Amniotic stem cell (primary cell): ENCODE measurements at places on chromosomes 13 and 19.

DNA sequence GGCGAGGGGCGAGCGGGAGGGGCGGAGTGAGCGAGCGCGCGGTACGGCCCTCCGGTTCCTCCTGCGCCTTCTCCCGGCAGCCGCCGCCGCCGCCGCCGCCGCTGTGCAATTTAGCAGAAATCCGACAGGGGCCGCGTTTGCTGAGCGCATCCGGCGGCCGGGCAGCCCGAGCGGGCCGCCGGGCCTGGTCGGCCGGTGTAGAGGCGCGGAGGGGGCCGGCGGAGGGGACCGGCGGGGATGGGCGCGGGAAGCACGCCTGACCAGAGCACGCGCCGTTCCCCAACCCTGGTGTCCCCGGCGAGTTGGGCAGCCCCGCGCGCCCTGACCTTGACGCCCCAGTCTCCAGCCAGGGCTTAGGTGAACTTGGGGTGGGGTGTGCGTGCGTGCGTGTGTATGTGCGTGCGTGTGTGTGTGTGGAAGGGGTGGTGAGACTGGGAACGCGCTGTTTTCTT is 144.5 kb upstream of the ZNF536 start:
- DNase-seq: peak; percentile 47

DNA sequence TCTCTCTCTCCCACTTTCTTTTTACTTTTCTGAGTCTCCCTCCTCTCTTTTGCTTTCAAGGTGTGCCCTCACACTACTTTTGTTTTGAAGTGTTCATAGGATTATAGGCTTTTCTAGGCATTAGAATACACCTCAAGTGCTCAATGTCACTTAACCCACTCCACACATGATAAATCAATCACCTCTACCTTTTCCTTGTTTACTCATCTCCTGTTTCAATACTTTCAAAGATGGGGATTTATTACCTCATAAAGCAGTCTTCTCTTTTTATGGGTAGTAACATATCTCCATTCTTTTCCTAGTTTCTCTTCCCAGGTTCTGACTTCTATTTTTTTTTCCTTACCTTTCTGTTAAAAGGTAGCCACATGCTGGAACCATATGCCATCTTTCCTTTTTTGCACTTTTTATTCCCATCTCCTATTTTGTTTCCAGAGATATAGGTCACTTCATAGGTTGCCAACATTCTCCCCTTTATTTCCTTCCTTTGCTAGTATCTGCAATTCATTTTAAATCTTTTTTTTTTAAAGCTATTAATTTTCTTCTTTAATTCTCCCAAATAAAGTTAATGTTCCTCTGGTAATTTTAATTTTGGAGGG is 137.6 kb upstream of the SLC10A2 start:
- no peak for DNase-seq

DNA sequence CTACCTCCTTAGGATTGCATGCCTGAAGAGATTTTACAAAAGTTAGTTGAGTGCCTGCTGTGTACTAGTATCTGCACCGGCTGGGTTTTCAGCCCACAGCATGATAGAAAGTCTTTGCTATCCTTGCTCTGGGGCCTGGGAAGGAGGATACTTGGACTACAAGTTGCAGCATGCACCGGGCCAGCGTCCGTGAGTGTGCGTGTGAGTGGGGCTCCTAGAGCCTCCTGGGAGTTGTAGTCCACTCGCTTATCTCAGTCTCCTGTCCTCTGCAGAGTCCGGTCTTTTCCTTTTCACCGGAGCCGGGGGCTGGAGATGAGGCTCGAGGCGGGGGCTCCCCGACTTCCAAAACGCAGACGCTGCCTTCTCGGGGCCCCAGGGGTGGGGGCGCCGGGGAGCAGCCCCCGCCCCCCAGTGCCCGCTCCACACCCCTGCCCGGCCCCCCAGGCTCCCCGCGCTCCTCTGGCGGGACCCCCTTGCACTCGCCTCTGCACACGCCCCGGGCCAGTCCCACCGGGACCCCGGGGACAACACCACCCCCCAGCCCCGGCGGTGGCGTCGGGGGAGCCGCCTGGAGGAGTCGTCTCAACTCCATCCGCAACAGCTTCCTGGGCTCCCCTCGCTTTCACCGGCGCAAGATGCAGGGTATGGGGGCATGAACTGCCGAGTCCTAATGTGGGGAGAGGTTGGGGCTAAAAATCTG is 20.6 kb downstream of the BRSK1 start:
- DNase-seq: no peak

- no peak for DNase-seq
Measured at GRCh38 chr19:6828698-6829633, 56.5 kb downstream of the VAV1 start.

DNA sequence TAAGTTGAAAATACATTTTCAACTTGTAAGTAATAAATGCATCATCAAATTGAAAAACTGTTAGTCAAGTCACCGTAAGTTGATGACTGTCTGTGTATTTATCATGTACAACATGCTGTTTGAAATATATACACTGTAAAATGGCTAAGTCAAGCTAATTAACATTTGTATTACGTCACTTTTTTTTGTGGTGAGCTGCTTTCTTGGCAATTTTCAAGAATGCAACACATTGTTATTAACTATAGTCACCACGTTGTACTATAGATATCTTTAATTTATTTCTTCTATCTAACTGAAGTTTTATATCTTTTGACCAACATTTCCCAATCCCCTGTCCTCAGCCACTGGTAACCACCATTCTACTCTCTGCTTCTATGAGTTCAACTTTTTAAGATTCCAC is 57.0 kb downstream of the RBM26 start:
- DNase-seq: no peak

- DNase-seq: no peak
Measured at GRCh38 chr13:103908911-103909310, 842.7 kb upstream of the SLC10A2 start.

GRCh38 chr19:45693106-45693788 is 781 bp downstream of the QPCTL start:
- DNase-seq: peak; percentile 30

DNA sequence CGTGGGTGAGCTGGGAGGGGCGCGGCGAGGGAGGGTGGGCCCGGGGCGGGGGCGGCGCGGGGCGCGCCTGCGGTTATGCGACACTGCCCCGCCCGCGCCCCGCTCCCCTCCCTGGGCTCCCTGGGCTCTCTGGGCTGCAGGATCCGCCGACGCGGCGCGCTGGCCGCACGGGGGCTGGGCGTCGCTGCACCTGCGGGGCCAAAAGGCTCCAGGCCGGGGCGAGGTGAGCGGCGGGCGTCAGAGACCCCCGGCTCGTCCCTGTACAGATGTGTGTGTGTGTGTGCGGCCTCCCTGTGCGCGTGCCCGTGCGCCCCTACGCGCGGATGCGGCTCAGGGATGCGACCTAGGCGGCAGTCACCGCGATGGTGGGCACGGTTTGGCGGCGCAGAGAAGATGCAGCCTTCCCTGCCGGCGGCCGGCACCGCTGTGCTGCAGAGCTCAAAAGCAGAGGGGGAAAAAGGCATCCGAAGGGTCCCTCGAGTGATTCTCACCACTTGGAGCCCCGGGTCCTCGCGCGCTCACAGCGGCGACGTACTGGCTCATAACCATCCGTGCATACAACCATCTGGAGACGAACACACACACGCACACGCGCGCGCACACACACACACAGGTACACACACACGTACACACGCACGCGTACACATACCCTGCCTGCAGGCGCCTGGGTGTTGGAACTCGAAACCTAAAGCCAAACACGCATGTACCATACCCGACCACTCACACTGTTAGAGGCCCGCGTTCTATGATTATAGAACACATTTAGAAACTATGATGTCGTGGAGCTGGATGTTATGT is 709 bp downstream of the ATP8A2 start:
- DNase-seq: no peak

- DNase-seq: no peak
Measured at GRCh38 chr19:28948026-28948425, 264.9 kb downstream of the UQCRFS1 start.

DNA sequence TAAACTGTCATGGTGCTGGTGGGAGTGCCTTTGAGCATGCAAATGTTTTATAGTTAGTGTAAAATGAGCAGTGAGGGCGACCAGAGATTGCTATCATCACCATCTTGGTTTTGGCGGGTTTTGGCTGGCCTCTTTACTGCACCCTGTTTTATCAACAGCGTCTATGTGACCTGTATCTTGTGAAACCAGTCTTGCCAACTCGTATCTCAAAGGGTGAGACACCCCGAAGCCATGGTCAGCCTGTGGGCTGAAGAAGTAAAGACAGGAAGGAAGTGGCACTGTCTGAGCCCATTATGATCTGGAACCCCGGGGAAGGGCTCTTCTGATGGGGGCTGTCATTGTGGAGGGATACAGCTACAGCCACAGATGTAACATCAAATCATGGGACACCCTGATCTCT is 81.5 kb upstream of the FAM216B start:
- DNase-seq: no peak

GRCh38 chr19:49677231-49677900 is at the start of gene PRMT1:
Gene PRMT1, plus strand, starts transcription at chr19:49677271. Its CDS starts 10 bp downstream, at chr19:49677281.
- no peak for DNase-seq

DNA sequence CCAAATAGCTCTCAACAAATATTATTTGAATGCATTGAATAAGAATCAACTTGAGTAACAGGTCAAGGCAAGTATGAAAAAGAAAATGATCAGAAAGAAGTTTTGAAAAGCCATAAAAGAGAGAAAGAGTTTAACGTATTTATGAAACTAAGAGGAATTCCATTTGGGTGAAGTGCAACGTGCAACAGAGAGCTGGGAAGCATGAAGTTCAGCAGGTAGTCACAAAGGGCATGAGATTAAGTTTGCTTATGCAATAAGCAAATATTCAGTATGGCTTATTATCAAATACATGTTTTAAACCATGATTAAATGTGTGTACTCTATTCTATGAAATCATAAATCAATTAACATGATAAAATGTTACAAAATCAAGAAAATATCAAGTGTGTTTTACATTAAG is 62.7 kb upstream of the PCDH17 start:
- no peak for DNase-seq

DNA sequence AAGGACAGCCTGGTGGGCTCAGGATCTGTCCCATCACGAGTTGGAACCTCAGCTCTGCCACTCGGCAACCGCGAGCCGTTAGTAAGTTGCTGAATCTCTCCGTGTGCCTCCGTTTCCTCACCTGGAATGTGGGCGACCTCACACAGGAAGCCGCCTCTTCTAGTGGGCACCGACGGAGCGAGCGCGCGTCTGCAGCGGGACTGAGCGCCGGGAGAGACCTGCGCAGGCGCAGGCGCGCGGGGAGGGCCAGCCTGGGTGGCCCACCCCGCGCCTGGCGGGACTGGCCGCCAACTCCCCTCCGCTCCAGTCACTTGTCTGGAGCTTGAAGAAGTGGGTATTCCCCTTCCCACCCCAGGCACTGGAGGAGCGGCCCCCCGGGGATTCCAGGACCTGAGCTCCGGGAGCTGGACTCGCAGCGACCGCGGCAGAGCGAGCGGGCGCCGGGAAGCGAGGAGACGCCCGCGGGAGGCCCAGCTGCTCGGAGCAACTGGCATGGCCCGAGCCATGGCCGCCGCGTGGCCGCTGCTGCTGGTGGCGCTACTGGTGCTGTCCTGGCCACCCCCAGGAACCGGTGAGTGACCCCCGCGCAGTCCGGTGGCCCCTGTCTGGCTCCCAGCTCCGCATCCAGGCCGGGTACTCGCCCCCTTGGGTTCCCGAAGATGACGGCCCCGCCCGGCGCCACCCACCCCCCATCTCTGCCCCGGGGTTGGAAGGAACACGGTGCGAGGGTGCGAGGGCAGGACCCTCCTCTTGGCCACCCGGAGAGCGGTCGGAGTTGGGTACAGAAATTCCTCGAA is at the start of gene PVR:
Gene PVR (plus strand): TSS at position 306 of the 797 bp plus-strand sequence. CDS start 187 bp downstream, at position 493.
- peak; percentile 54 for DNase-seq

GRCh38 chr13:79307866-79308298 is 98.2 kb downstream of the RBM26 start:
- no peak for DNase-seq

GRCh38 chr13:98097749-98098148 is 45.1 kb upstream of the FARP1 start:
- DNase-seq: no peak

DNA sequence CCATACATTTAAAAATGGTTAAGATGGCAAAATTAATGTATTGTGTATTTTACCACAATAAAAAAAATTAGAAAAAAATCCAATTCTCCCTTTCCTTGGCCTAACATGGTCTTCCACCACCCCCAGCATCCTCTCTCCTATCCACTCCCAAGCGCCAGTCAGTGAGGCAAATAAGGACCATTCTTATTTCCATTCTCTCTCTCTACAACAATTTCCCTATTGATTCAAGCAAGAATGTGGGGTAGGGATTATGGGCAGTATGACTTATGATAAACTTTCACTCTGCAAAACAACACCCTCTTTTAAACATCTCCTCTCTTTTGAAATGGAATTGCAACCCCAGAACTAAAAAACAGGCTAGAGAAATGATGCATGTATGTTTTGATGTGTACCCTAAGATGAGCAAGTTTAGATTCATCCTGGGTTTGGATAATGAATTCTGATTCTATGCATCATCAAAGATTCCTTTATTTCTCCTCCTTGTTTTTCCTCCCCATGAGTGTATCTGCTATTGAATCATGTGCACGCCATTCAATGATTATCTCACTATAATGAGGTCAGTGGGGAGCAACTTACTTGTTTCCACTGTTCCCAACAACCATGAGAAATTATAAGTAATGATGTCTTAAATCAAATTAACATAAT is 3.5 kb downstream of the STARD13 start:
- peak; percentile 47 for DNase-seq

DNA sequence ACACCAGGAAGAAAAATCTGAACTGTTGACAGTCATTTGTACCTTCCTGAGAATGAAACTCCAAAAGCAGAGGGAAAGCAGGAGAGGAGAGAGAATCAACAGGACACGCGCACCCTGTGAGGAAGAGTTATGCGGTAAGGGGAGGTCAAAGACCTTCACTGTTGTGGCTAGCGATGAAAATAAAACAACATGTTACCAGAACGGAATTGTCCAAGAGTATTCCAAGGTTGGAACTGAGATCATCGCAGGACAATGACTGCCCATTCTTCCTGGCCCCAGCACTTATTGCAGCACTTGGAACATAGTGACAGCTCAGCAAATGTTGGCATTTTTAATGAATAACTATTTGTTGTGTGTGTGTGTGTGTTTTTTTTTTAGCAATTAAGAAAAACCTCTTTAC is 176.0 kb upstream of the TSC22D1 start:
- DNase-seq: no peak

DNA sequence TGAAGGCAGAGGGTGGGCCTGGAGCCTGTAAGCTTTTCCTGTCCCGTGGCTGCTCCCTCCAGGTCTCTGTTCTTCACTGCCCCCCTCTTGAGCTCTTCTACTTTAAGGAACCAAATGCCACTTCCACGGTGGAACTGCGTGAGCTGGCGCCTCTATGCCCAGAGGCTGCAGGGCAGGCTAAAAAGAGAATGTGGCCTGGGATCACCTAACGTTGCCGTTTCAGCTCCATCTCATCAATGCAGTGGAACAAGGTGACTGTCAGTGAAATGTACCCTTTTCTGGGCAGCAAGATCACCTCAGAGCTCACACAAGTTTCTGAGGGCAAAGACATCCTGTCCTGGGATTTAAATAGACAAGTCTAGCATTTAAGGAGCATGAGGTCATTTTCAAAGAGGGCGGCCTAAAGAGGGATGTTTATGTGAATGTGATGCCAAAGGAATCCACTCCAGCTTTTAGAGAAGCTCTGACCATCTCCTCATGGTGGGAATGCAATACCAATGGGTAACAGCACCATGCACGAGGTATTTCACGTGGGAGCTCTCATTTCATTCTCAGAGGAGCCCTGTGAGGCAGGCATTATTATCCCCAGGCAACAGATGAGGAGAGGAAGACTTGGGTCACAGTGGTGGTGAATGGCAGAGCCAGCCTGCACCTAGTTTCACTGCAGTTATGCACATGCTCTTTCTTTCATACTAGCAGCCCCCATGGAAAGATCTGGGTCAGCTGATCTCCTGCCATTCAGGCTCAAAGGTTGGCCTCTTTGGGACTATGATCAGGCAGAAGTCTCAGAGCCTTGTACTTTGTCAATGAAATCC is 39.3 kb downstream of the RGCC start:
- DNase-seq: peak; percentile 27

- no peak for DNase-seq
Measured at GRCh38 chr19:53915000-53915399, 5.9 kb downstream of the CACNG7 start.
